Fibroblast of skin of left biceps (primary cell): ENCODE measurements at places on chromosomes 5 and 9.

DNA sequence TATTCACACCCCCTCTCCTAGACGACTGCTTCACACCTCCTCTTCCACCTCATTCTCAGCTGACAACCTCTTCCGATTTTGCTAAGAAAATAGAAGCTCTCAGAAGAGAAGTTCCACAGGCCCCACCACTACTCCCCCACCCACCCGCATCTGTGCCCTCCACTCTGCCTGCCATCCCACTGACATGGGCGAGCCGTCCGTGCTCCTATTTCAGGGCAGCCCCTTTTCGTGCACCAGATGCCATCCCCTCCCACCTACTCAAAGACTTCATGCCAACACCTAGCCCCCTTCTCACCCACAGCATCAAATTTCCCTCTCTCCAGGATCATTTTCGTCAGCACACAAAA is 34.6 kb upstream of the JADE2 start:
- no peak for DNase-seq

DNA sequence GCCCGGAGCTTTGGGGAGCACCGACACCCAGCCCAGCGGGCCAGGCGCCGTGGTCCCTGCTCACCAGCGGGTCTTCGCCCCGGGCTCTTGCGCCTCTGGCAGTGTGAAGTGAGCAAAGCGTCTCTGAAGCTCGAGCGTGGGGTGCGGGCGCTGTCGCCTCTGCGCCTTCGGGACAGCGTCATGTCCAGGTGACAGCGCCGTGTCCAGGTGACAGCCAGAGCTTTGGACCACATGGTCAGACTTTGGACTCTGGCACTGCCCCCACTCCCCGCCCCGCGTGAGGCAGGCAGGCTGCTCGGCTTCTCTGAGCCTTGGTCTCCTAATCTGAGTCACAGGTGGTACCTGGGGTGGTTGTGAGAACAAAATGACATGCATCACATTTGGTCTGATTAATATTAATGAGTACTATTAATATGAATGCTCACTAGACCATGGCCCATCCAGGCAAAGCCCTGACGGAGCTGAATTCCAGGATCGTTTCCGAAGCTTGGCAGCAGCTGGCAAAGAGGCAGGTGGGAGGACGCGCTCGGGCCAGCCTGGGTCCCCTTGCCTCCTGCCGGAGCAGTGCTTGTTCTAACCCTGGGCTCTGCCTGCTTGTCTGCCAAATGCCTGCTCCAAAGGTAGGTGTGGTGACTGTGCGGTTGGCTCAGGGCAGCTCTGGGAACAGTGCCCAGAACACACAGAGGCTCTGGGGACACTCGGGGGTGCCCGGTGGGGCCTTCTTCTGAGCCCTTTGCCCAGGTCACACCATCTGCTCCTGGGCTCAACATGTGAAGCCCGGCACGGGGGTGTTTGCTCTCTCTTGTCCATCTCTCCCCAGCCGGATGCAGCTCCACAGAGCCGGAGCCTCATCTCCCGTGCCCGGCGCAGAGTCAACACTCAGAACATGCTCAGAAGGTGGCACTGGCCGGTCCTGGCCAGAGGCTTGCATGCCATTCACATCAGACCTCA is 157.1 kb downstream of the OLFM1 start:
- DNase-seq = no peak

- no peak for DNase-seq
Observed at GRCh38 chr5:55304584-55304983, 2.9 kb downstream of the DHX29 start.

DNA sequence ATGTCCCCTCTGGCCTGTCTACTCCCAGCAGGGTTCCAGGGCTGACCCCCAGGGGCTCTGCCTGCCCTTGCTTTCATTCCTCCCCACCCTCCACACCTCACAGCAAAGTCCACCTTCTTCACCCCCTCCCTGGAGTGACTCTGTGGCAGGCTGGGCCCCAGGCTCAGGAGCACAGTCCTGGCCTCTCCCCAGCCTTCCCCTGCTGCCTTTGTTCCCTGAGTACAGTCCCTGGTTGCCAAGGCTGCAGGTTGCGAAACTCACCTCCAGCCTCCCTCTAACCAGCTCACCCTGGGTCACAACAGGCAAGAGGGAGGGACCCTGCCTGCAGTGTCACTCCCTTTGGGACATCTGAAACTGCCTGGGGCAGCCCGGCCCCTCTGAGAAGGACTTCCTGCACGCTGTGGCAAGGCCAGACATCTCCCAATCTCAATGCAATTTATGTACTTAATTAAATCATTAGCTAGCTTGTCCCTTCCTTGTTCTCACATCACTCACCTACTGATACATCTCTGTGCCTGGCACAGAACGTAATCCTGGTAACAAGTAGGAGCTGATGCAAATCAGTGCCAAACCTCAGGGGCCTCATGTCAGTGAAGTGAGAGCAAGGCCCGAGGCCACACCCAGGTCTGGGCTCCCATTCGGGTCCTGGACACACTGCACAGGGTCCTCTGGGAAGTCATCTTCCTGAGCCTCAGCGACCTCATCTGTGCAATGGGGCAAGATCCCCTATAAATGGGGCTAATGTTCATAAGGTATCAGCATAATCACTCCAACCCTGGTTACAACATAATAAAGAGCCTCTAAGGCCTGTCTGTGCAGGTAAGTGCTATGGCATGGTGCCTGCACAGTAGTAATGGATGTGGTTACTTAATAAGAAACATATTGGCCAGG is 27.3 kb upstream of the TRIM14 start:
- no peak for DNase-seq

GRCh38 chr9:94139672-94140417 is 55.6 kb downstream of the PTPDC1 start:
- peak; percentile 95 for DNase-seq

DNA sequence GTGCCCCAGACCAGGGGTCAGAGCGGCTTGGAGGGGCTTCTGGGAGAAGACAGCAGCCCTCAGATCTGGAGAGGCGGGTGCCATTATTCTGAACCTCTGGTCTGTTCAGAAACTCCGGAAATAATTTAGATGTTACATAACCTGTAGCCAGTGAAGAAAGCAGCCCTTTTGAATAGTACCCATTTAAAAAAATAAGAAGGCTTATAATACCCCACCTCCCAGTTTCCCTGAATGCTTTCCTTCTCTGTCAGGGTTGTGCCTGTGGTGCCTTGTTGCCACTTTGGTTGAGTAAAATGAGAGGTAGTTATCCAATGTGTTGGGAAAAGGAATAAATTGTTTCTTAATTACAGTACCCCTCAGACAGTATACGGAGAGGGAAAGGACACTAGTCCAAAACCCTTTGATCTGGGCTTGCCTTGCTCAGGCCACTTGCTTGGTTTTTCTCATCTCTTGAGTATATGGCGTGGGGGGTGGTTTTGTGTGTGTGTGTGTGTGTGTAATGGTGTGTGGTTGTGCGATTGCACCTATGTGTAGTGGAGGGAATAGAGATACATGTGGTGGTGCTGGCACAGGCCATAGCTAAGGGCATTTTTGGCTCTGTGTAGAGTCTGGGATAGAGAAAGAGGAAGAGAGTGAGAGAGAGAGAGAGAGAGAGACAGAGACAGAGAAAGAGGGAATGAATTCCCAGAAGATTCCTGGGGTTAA is 59.1 kb upstream of the TLR4 start:
- no peak for DNase-seq

DNA sequence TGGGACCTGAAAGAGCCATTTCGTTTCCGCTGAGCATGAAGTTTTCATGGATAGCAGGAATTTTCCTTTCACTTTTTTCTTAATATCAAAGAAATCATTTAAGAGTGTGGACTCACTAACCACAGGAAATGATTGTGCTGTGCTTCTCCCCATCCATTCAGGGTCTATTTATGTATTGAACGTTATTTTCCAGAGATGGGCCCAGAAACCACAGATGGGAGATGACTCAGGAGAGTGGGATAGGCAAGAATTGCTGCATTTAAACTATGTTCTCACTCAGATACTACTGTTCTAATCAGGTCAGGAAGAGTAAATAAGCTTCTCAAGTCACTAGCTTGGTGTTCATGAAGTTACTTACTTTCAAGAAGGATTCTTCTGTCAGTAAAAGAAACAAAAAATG is 763.8 kb downstream of the DTWD2 start:
- DNase-seq = peak; percentile 78

DNA sequence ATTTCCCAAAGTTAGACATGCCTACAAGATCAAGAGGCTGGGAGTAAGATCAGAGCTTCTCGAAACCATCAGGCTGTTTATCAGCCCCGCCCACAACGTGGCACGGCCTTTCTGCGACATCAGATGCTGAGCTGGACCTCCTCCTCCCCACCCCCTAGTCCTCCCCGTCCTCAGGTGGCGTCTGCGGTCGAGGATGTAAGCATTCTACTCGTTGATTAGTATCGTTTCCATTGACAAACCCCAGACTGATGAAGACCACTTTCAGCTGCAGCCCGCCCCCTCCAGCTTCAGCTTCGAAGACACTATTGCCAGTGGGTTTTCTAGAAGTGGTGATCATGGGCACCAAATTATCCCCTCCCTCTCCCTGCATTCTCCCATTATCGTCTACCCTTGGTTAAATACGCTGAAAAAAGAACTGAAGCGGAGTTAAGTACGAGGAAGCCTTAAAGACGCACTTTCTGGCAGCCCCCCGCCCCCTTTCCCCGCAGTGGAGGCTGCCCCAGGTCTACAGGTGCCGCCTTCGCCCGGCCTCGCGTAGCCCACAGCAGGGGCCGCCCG is 1.1 kb downstream of the PPIC start:
- DNase-seq = no peak

- no peak for DNase-seq
Observed at GRCh38 chr5:95620030-95620869, at the start of gene GPR150. Gene GPR150, plus strand, starts transcription at chr5:95620087. Its CDS starts 189 bp downstream, at chr5:95620276.

- DNase-seq = no peak
Observed at GRCh38 chr5:23084815-23085214, 231.7 kb upstream of the CDH12 start.

GRCh38 chr5:40355846-40356245 is 323.9 kb upstream of the PTGER4 start:
- no peak for DNase-seq

DNA sequence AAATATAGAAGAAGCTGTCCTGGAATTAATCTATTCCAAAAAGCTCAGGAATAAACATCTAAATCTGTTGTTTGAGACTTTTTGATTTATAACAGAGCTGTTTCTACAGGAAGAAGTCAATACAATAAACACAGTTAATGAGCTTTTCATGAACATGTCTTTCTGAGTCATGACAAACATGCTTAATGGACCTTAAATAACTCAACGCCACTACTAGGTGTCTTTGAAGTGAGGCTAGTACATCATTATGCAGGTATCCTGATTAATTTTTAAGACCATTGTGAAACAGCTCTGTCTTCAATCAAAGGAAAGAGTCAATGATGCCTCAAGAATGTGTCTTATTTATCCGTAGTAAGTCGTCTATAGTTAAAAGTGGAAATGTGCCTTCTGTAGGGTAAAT is 131.6 kb downstream of the GABRB2 start:
- DNase-seq = no peak

GRCh38 chr9:82597241-82598203 is 465.4 kb downstream of the RASEF start:
- DNase-seq = no peak

DNA sequence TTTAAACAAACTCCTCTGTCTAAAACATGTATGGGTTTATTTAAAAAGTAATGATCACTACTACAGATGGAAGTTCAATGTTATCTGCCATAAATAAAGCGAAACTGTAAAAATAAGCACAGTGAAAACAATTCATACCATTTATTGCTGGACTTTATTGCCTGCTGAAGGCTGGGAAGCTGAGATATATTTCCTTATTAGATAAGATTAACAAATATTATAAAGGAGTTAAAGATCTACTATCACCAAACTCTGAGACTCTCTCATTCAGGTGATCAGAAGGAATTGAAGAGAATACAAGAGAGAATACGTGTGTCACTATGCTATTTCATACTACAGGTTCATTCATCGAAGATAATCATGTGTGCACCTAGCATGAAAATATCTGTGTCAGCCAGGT is 190.9 kb upstream of the ATP10B start:
- DNase-seq = no peak

GRCh38 chr5:99355881-99356280 is 427.1 kb upstream of the CHD1 start:
- DNase-seq = no peak

- DNase-seq = no peak
Observed at GRCh38 chr9:3047912-3048311, 204.0 kb upstream of the PUM3 start.

DNA sequence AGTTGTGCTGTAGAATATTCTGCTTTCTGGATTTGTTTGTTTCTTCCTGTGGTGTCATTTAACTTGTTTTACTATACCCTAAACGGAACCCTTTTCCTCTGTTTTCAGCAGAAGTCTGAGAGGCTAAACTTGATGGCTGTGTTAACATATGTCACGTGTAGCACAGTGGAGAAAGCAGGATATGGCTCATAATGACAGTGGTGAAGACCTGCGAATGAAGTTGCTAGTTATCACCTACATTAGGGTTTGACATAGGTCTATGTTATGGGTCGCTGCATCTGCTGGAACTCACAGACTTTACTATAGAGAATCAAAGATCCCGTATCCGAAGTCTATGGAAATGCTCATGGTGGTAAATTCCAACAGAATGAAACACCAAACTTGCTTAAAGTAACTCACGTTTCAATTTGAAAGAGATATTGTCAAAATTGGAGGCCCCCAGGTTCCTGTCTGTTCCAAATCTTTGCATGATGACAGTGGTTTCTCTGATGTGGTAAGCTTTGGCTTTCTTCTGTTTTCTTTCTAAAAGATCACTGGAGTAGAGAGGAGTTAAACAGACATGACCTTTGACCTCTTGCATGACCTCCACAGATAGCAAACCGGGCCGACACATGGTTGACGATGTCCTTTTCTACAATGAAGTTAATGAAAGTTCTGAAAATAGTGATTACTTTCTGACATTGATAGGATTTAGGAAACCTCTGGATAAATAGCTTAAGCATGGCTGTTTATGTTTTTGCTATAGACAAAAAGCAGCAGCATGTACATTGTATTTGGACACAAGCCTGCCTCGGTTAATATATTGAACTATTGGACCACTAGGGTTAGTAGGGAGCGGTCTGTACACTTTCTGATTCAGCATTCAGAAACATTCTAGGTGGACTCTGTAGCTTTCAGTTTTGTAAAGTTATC is 3.1 kb upstream of the CATSPER3 start:
- no peak for DNase-seq

DNA sequence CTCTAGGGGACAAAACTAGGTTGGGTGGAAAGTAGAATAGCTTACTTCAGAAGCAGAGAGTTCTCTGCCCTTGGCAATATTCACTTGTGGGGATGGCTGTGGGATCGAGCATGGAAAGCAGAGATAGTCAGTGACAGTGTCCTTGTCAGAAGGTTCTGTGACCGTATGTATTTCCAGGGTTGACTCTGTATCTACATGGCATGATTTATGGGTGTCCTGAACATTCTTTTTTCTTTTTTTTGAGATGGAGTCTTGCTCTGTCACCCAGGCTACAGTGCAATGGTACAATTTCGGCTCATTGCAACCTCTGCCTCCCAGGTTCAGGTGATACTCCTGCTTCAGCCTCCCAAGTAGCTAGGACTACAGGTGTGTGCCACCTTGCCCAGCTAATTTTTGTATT is 77.4 kb upstream of the LHFPL2 start:
- DNase-seq = no peak

DNA sequence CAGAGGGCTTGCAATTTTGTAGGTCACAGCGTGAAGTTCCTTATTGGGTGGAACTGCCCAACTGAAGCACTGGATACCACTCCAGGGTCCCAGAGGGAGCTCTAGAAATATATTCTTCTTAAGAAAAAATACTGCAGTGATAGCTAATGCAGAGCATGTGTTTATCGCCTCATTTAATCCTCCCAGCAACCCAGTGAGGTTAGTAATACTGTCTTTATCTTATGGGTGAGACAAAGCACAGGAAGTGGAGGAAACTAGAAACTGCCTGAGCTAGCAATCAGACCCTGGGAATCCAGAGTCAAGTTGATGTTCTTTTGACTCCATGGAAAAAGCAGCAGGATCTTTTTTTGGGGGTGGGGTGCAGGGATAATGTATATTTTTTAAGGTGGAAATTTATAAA is 153.3 kb downstream of the PJA2 start:
- DNase-seq = no peak
